ENCODE measurements at places on chromosomes 1 and 21. TPM values are rescaled to one million over a fixed set of nuclear protein-coding genes. Genes with fewer than 3 reads are reported as not detected.
A peak's percentile ranks its signal among the peaks of the same experiment; 100 is the strongest.

- H3K4me1 ChIP-seq = no peaks in the 10 kb centered on the region
- no peaks in the 10 kb centered on the region for H3K36me3 ChIP-seq
- H3K4me3 ChIP-seq = no peak overlapping the region
- no peak for DNase-seq
- H3K27me3 ChIP-seq = no peaks in the 10 kb centered on the region
These were observed 153.4 kb downstream of the NRIP1 start for GRCh38 chr21:14911351-14911750.

GRCh38 chr1:32754317-32755097 is 51.9 kb upstream of the SYNC start:
- H3K27me3 ChIP-seq = no peaks in the 10 kb centered on the region
- H3K27ac ChIP-seq = peak overlapping the region; percentile 81
- peak overlapping the region; percentile 80 for H3K4me3 ChIP-seq
- peaks cover 37% of the 10 kb centered on the region for H3K4me1 ChIP-seq
- DNase-seq = peak; percentile 82

DNA sequence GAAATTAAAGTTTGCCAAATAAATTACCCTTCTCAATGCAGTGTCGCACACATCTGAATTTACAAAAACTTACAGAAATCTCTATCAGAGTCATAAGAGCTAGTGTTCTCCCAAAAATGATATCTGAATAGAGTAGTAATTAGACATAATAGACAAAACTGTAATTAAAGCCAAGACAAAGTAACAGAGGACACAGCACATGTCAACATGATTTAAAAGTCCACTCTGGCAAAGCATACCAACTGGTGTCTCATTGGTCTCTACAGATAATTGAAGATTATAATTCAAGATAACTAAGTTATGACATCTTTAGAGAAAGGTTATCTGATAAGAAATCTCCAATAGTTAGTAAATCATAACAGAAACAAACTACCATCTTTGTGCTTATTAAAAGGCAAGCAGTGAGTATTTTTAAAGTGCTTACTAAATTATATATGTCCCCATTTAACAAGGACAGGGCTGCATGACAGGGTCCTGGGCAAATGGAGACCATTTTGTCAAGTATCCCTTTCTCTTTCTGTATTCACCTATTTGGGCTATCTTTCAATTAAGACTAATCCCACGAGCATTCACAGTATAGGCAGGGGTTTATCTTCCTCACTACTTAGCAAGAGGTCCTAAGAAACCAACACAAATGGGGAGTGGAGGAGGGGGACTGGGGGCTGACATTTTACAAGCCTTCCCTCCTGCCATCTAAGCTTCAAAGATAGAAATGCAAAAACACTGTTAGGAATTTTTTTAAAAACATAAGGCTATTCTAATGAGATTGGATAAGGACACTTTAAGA is 26.0 kb downstream of the PTP4A2 start:
- H3K27me3 ChIP-seq = no peaks in the 10 kb centered on the region
- no peak overlapping the region for H3K27ac ChIP-seq
- H3K4me3 ChIP-seq = no peak overlapping the region
- peaks cover 6% of the 10 kb centered on the region for H3K36me3 ChIP-seq
- DNase-seq = no peak
- peaks cover 23% of the 10 kb centered on the region for H3K4me1 ChIP-seq

DNA sequence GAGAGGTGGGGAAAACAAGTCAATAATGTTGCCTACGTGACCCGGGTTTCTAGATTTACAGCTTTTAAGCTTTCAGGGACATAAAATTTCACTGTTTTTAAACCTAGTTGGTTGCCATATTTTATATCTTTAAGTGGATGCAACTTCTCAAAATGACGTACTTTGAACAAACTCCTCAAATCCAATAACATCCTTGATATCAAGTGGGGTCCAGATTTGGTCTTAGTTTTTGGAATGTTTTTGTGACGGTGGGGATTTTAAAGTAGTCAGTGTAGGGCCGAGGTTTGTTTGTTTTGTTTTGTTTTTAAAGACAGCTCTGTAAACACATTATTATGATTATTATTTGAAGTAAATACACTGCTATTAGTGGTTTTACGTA is 453 bp downstream of the CDKN2C start:
- no peak overlapping the region for H3K27ac ChIP-seq
- no peaks in the 10 kb centered on the region for H3K27me3 ChIP-seq
- H3K36me3 ChIP-seq = no peaks in the 10 kb centered on the region
- peak overlapping the region; percentile 68 for H3K4me3 ChIP-seq

DNA sequence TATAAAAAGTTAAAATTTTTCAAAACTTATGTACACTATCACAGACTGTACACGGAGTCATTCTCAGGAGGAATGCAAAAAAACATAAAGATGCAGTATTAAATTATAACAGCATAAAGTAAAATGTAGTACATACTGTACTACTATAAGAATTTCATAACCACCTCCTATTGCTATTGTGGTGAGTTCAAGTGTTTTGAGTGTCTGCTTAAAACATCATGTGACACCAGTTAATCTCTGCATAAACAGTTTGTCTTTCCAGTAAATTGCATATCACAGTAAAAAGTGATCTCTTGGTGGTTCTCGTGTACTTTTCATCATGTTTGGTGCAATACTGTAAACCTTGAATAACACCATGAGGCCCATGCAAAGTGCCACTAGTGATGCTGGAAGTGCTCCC is 45.2 kb downstream of the SDCCAG8 start:
- no peak for DNase-seq
- no peaks in the 10 kb centered on the region for H3K4me1 ChIP-seq
- no peak overlapping the region for H3K27ac ChIP-seq
- no peaks in the 10 kb centered on the region for H3K36me3 ChIP-seq
- H3K27me3 ChIP-seq = no peaks in the 10 kb centered on the region

DNA sequence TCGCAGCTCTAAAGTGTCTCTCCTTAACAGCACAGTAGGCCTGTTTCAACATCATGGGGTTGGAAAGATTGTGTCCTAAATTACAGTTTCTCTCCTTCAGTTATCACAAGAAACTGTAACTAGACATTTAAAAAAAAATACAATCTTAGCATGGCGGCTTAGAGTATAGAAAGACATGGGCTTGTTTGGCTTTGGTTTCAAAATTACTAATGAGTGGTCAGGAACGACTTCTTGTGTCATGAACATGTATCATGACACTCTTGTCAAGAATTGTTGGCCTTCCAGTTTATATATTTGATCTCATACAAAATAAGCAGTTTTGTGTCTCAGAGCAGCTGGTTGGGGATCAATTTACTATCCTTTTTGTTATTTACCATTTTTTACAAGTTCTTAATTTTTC is 2.1 kb downstream of the GJA8 start:
- no peaks in the 10 kb centered on the region for H3K36me3 ChIP-seq
- H3K27me3 ChIP-seq = no peaks in the 10 kb centered on the region
- no peaks in the 10 kb centered on the region for H3K4me1 ChIP-seq

DNA sequence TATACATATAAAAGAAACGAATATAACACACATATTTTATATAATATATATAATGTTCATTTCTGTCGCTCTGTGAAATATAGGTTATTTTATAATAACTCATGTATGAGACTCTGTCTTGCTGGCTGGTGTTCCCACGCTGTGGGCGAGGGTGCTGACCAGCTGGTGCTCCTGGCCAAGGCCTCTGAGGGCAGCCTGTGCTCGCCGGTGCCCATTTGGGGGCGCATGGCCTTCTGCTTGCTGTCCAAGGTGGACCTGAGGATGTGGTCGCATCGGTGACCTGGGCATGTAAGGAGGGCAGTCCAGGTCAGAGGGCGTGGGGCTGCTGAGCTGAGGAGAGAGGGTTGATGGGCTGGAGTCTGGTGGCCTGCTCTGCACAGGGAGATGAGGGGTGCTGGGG is 1.1 kb upstream of the PCP4 start:
- DNase-seq = no peak
- no peak overlapping the region for H3K4me3 ChIP-seq
- no peak overlapping the region for H3K27ac ChIP-seq
- H3K36me3 ChIP-seq = no peaks in the 10 kb centered on the region

- no peaks in the 10 kb centered on the region for H3K27me3 ChIP-seq
- H3K4me1 ChIP-seq = no peaks in the 10 kb centered on the region
- no peak overlapping the region for H3K4me3 ChIP-seq
- no peaks in the 10 kb centered on the region for H3K36me3 ChIP-seq
These were observed 124.1 kb downstream of the DISP1 start for GRCh38 chr1:222938986-222939385.

GRCh38 chr1:15941899-15942660 is 33.8 kb downstream of the ZBTB17 start:
- H3K36me3 ChIP-seq = peaks cover 39% of the 10 kb centered on the region
- H3K27ac ChIP-seq = no peak overlapping the region
- peaks cover 7% of the 10 kb centered on the region for H3K4me1 ChIP-seq
- no peak overlapping the region for H3K4me3 ChIP-seq
- peak; percentile 92 for DNase-seq

DMBX1 gene
- not detected for total RNA-seq

ITLN2 gene
- total RNA-seq = not detected

SLAMF9 gene
- total RNA-seq = not detected

STRIP1 gene
- 12.4 TPM for total RNA-seq

NHLH1 gene
- total RNA-seq = not detected

SH2D2A gene
- total RNA-seq = 1.5 TPM

BRINP3 gene
- total RNA-seq = not detected

Measured in pancreas (tissue), 10 donors.